T follicular helper cell (primary cell): ENCODE measurements at places on chromosomes 11 and 22.

- DNase-seq: no peak
Observed at GRCh38 chr22:45503050-45503815, 550 bp downstream of the FBLN1 start.

- peak; percentile 43 for DNase-seq
Observed at GRCh38 chr22:46542011-46542985, 4.9 kb upstream of the CELSR1 start.

DNA sequence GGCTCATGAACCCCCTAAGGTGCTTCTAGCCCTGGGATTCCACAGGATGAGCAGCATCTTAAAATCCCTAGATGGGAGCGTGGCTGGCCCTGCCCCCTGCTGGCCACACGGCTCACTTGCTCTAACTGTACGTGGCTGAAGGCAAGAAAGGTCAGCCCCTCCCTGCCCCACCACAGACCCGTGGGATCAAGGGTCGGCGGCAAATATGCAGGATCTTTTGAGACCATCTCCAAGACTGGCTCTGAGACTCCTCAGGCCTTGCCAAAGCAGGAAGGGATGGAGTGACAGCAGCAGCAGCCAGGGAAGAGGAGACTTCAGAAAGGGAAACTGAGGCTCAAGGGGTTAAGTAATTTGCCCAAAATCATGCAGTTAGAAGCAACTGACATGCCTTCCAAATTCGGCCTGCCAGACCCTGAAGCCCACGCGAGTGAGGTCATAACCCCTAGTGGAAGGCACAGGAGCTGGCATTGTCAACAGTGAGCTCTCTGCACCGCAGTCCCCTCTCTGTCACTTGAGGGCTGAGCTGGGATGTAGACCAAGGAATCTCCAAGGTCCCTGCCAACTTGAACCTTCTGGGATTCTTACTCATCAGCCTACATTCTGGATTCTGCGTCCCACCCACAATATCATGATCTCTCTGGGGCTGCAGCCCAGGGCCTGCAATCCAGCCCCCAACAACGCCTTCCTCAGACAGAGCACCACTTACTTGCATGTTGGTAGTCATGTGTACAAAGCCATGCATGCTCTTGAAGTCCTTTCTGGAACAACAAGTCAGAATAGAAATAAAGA lies 31.4 kb downstream of the CREB3L1 start:
- DNase-seq: peak; percentile 31

- no peak for DNase-seq
Observed at GRCh38 chr11:33262011-33262645, 4.9 kb downstream of the HIPK3 start.

DNA sequence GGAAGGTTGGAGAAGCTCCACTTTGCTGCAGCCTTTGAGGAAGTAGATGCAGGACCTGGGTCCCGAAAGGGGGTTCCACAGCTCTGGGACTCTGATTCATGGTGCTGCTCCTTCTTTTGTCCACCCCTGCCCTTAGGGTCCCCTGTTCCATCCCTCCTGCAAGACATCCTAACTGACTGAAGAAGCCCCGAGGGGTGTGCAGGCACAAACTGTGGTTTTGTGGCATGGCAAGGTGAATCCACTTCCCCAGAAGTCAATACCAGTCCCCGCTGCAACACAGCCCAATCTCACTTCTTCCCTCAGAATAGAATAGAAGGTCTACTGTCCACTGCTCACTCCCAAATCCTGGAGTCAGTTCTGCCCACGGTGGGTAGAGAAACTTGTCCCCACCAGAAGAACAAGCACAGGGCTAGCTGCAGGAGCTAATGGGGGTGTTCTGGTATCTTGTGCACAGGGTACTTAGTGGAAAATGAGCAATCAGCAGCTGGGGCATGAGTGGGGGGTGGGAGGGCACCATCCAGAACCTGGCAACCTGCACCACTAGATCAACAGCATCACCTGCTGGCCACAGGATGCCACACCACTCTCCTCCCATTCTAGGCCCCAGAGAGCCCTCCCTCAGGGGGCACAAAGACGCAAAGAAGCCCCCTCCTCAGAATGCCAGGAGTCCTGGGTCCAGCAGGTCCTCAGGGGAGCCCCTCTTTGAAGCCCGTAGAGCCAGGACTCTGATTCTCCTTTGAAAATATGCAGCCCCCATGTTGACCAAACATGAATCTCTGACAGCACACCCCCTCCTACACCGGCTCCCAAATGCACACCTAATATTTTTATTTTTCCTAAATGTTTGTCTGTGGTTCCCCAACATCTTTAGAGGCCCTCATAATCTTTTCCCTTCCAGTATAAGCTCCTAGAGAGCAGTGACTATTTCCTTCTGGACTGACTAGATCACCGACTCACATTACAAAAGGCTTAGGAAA lies 14.1 kb downstream of the SPATA19 start:
- DNase-seq: no peak

GRCh38 chr22:20967697-20968211 lies 699 bp downstream of the AIFM3 start:
- no peak for DNase-seq

GRCh38 chr22:24582056-24582814 lies 10.6 kb downstream of the LRRC75B start:
- DNase-seq: no peak

DNA sequence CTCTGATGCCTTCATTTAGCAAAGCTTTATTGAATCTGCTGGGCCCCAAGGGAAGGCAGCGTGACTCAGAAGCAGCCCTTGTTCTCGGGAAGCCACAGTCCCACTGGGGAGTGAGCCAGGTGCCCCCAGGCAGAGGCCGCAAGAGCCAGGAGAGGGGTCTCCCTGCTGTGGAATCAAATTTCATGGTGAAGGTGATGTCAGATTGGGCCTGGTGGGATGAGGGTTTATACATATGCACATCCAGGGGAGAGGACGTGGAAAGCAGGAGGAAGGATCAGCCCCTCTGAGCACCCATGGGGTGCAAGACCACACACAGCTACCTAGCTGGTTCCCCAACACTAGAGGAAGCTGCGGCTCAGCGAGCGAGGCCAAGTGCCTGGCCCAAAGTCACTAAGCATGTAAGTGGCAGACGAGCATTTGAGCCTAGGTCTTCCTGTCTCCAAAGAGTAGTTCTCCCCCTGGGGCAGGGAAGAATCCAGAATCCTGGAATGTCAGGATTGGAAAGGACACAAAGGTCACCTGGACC lies 2.0 kb downstream of the SYNGR1 start:
- no peak for DNase-seq

GRCh38 chr22:45418056-45418769 lies 4.7 kb downstream of the RIBC2 start:
- no peak for DNase-seq

- no peak for DNase-seq
Observed at GRCh38 chr11:46012185-46012584, 89.7 kb downstream of the LARGE2 start.

GRCh38 chr11:12274558-12275197 lies 102.7 kb upstream of the PARVA start:
- no peak for DNase-seq

- DNase-seq: no peak
Observed at GRCh38 chr11:116518141-116518540, 254.6 kb downstream of the BUD13 start.

- no peak for DNase-seq
Observed at GRCh38 chr11:7686761-7687160, 13.5 kb upstream of the CYB5R2 start.

- no peak for DNase-seq
Observed at GRCh38 chr11:75298191-75298975, 53.1 kb downstream of the ARRB1 start.
